ENCODE measurements at places on chromosomes 2 and 18.
A peak's percentile ranks its signal among the peaks of the same experiment; 100 is the strongest.

GRCh38 chr2:215862351-215862771 lies 151.0 kb downstream of the MREG start:
- DNase-seq, result no peak

- DNase-seq, result no peak
Measured at GRCh38 chr2:12502759-12503158, 214.0 kb upstream of the TRIB2 start.

DNA sequence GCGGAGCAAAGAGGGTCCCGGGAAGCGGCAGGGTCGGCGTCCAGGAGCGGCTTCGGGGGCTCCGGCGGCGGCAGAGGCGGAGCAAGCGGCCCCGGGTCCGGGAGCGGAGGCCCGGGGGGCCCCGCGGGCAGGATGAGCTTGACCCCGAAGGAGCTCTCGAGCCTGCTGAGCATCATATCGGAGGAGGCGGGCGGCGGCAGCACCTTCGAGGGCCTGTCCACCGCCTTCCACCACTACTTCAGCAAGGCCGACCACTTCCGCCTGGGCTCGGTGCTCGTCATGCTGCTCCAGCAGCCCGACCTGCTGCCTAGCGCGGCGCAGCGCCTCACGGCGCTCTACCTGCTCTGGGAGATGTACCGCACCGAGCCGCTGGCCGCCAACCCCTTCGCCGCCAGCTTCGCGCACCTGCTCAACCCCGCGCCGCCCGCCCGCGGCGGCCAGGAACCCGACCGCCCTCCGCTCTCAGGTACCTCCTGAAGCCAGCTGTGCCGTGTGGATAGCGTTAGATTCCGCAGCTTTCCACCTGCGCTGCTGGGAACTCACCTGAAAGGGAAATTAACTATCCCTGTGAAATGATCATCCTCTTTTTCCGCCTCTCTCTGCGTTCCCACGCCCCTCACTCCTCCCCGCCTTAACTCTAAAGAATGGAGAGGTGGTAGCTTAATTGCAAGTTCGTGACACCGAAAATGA lies 472 bp downstream of the CNOT11 start:
- no peak for DNase-seq

DNA sequence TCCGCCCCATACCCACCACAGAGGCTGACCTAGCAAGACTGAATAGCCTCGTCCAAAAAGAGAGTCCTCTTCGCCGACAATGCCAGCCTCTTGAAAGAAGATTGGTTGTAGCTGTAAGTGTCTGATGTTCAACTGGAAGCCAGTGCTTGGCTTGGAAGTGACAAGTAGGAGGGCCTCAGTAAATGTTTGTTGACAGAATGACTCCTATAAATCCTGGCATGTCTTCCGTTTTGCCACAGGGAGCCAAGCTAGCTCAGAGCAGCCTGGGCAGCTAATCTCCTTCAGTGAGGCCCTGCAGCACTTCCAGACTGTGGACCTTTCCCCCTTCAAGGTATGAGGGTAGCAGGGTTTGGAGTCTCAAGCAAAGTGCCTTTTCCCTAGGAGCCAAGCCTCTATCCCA lies 14.9 kb downstream of the ELMOD3 start:
- DNase-seq, result no peak

- DNase-seq, result no peak
Measured at GRCh38 chr2:71556692-71557250, 103.4 kb downstream of the DYSF start.

- no peak for DNase-seq
Measured at GRCh38 chr2:240269886-240270285, 129.4 kb upstream of the OTOS start.

- DNase-seq, result no peak
Measured at GRCh38 chr18:50523165-50523564, 36.7 kb upstream of the MAPK4 start.

DNA sequence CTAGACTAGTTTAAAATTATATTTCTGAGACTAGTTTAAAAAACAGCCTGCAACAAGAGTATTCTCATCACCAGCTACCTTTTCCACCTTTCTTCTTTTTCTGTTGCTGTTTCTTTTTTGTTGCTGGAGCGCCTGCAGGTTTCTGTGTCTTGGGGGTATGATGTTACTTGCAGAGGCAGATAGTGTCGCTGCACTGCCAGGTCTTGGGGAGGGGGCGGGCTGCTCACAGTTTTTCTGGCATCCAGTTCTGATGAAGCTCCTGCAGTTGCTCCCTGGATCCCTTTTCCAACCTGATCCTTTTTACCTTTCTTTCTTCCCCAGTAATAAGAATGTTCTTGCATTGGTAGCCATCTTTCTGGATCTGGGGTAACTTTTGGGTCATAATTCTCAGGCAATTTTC lies 8.0 kb upstream of the C18orf32 start:
- DNase-seq, result no peak

GRCh38 chr2:3793249-3793648 lies 89.9 kb downstream of the DCDC2C start:
- no peak for DNase-seq

GRCh38 chr18:31684279-31685096 lies at the start of gene B4GALT6:
Gene B4GALT6 (minus strand): TSS chr18:31684581. CDS start chr18:31684426, 155 bp downstream.
- DNase-seq, result peak; percentile 81

DNA sequence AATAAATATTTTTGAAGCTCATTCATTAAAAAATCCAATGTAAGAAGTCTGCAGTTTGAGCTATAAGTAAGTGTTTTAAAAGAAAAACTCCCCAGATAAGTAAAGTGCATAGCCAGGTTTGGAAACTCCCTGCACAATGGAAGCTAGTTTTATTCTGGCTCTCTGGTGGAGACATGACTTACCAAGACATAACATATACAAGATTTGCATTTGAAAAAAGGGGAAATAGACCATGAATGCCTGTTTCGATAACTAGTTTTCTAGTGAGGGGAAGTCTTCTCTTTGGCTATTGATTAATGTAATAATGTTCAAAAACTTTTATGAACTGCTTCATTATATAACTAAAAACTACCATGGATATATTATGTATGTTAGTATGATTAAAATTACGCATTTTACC lies 435.2 kb downstream of the ARHGAP15 start:
- DNase-seq, result peak; percentile 9

- DNase-seq, result no peak
Measured at GRCh38 chr2:144088863-144089262, 431.1 kb downstream of the ZEB2 start.

- no peak for DNase-seq
Measured at GRCh38 chr18:50816419-50817166, 3.2 kb downstream of the MRO start.

DNA sequence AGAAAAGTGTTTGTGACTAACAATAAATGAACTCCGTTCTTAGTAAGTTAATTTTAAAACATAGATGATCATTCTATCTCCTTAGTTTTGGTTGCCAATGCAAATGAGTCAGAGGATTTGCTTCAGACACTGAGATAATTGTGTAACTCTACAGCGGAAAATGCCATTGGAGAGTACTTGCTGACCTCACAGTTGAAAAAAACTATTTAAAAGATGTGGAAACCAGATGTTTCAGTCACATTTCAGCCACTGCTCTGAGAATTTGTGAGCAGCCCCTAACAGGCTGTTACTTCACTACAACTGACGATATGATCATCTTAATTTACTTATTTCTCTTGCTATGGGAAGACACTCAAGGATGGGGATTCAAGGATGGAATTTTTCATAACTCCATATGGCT lies at the start of gene TNFAIP6:
Gene TNFAIP6 (plus strand): TSS at position 234 of the 400 bp plus-strand sequence. CDS start 75 bp downstream, at position 309.
- DNase-seq, result no peak

- no peak for DNase-seq
Measured at GRCh38 chr2:120253021-120253882, 600 bp downstream of the RALB start.

DNA sequence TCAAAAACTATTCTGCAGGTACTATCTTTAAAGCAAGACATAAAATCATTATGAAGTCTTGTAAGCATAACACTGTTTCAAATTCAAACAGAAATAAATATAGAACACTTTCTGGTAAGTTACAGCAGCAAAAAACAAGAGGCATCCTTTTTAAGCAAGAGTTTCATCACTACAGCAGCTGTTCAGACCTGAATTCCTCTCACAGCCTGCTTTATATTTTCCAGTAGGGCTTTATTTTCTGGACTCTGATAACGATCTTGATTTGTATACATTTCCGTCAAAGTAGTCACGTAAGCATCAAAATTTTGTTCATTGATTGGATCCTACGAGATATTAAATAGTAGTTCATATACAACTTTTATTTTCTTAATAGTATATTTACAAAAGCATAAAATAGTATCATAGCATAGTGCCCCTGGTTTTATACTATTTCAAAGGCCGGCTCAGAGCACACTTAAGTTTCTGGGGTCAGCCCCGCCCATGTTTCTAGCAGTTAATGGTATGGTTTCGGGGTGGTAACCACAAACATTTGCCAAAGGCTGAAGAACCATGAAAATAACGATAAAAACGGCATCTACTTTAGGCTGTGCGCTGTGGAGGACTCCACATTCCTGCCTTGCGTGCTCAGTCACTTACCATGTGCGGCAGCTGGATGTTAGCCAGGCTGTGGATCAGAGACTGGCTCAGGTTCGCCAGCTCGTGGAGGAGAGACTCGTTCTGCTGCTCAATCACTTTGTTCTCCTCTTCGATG lies 47.5 kb upstream of the PXDN start:
- no peak for DNase-seq

DNA sequence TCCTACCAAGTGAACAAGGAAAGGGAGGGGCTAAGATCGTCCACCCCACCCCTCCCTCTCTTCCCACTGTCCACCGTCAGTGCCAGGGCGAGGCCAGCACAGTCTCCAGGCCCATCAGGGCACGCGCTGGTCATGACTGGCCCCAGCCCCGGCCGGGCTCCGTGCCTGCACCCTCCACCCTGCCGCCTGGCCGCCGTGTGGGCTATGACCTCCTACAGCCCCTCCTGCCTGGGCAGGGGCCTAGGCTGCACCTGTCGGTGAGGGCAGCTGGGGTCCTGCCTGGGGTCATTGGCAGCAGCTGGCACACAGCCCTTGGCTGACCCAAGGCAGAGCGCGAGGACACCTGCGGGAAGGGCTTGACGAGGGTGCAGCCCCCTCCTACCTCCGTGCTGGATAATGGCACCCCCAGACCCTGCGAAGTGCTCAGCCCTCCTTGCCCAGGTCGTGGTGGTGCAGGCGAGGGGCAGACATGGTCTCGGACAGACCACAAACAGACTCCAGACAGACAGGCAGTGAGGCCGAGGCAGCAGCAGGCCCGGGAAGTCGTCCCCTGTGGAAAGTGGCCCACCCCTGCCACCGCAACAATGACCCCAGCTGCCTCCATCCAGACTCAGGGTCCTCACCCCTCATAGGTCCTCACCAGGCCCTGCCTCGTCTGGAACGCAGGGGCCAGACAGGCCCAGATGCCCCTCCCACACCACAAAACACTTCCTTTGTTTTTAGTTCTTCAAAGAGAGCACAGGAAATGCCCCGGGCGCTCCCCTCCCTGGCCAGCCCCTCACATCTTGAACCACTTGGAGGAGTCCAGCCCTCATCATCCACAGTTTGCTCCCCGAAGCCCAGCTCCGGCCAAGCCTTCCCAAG lies 43.1 kb upstream of the GPC1 start:
- DNase-seq, result no peak

DNA sequence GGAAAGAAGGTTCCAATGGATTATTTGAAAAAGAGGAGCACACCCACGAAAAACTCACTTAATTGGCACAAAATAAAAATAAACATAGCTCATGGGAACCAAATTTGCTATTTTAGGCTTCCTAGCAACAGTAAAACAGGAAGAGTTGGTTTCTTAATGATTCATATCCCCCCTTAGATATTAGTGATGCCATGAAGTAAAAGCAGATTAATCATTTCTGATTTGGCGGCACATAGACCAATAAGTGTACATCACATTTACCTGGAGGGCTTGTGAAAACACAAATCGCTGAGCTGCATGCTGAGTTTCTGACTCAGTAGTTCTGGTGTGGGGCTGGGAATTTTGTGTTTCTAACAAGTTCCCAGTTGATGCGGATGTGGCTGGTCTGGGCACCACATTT lies 260.4 kb downstream of the SLC4A3 start:
- DNase-seq, result no peak

DNA sequence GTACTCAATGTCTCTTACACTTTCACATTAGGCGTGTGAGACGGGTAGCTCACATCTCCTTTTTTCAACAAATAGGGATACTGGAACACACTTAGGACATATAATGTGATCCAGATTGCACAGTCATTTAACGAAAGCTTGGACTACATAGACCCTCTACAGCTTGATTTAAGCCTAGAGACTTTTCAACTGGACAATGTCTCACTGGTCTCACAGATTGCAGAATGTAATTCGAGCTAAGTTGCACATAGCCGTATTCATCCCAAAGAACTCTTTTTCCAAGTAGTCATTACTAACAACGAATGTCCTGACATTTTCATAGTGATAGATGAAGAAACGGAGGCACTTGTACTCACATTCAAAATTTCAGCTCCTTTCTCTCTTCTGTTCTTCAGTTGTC lies 612.1 kb downstream of the ZEB2 start:
- no peak for DNase-seq

- DNase-seq, result no peak
Measured at GRCh38 chr18:41617647-41618046, 337.4 kb upstream of the PIK3C3 start.

GRCh38 chr18:56900195-56901094 lies 246.4 kb upstream of the BOD1L2 start:
- DNase-seq, result no peak

- DNase-seq, result no peak
Measured at GRCh38 chr18:79545736-79546171, 133.8 kb upstream of the CTDP1 start.

GRCh38 chr2:9315280-9315847 lies 108.0 kb downstream of the ITGB1BP1 start:
- no peak for DNase-seq

DNA sequence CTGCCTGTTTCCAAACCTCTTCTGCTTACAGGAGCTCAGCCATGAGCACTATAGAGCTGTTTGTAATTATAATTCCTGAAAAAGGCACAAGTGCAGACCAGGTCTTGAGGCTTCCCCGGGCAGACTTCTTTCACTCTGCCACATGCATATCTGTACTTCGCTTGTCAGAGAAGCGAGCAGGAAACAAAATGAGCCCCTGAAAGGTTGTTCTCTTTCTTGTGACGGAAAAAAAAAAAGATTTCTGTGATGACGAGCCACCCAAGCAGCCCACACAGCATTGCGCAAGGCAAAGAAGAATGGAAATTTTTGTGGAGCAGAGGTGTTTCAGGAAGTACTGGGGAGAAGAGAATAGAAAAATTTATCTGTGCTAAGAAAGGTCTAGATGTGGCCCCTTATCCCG lies 54.0 kb upstream of the LINC00305 start:
- no peak for DNase-seq

DNA sequence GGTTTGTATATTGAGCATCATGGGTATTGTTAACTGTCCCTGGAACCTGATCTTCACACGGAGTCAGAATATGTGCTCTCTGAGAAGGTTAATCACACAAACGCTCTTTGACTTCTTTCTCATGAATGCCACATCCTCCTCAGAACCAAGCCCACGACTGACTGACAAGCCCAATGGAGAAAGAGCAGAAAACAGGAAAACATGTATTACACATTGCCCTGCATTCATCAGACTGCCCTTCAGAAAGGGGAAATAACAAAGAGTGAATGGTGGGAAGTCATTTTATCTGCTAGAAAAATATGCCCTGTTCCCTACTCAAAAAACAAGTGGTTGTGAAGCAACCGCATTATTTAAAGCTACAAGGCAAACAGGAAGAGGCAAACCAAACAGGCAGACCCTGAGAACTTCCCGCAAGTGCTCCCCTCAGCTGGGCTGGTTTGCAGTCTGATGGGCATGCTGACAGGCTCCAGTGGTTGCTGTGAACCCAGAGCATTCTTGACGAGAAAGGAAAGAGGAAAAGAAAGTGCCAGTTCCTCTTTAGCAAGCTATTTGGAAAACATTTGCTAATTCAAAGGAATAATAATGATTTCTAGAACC lies 172.9 kb upstream of the SETBP1 start:
- DNase-seq, result peak; percentile 37

Data from GM06990 (cell line).